CD4-positive, alpha-beta T cell treated with Interleukin-6 for 4 hours (primary cell): ENCODE measurements at places on chromosomes 3 and 15.
A peak's percentile ranks its signal among the peaks of the same experiment; 100 is the strongest.

DNA sequence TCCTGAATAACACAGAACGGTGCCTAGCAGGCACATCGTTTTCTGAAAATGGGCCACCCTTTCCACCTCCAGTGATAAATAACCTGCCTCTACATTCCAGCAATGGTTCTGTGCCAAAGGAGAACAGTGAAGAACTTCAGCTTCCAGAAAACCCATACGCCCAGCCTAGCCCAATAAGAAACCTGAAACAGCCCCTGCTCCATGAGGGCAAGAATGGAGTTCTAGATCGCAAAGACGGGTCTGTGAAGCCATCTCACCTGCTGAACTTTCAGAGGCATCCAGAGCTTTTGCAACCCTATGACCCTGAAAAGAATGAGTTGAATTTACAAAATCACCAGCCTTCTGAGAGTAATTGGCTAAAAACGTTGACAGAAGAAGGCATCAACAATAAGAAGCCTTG, 61.9 kb downstream of the CGNL1 start:
- DNase-seq = no peak

DNA sequence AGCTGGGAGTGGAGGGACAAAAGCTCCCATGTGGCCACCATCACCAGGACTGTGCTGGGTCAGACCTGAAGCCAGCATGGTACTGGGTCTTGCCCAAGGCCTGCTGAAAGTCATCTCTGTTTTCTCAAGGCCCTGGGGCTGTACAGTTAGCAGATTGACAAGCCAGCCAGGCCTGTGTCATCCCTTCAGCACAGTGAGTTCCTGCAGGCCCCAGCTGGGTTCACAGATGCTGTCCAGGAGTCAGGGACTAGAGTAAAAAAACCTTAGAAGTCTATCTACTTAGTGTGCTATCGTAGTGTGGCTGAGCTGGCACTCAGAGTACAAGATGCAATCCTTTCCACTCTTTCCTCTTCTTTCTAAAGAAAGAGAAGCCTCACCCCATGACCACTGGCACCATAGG, 246.0 kb upstream of the NAALADL2 start:
- no peak for DNase-seq

GRCh38 chr15:33526532-33526931, 215.8 kb downstream of the RYR3 start:
- DNase-seq = no peak

GRCh38 chr3:107218864-107219269, 158.4 kb upstream of the CCDC54 start:
- no peak for DNase-seq

- no peak for DNase-seq
Observed at GRCh38 chr15:64699751-64700388, 75.5 kb downstream of the RBPMS2 start.

GRCh38 chr3:105154692-105155091, 212.0 kb upstream of the ALCAM start:
- DNase-seq = no peak

- no peak for DNase-seq
Observed at GRCh38 chr3:57354768-57355167, 62.3 kb upstream of the ASB14 start.

- no peak for DNase-seq
Observed at GRCh38 chr15:91844928-91845327, 8.6 kb upstream of the SLCO3A1 start.

- no peak for DNase-seq
Observed at GRCh38 chr3:16522834-16523233, 9.3 kb upstream of the RFTN1 start.

- no peak for DNase-seq
Observed at GRCh38 chr15:51314391-51315337, 23.7 kb downstream of the CYP19A1 start.

DNA sequence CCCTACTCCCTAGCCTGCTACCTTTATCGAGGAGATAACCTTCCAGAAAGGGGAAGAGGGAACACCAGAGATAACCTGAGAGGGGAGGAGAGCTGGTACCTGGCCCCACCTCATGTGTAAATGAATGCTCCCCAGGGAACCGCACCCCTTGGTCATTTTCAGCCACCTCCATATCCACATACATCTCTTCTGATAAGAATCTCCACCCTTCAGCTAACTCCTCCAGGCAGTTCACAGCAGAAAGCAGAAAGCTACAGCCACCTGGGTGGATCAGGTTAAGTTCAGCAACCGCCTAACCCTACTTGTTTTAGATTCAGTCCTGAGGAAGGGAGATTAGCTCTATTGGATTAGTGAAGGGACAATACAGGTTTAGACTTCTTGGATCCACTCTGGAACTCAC, 38.0 kb upstream of the TIMP4 start:
- no peak for DNase-seq

GRCh38 chr15:78088773-78089080, 3.6 kb upstream of the SH2D7 start:
- DNase-seq = no peak

DNA sequence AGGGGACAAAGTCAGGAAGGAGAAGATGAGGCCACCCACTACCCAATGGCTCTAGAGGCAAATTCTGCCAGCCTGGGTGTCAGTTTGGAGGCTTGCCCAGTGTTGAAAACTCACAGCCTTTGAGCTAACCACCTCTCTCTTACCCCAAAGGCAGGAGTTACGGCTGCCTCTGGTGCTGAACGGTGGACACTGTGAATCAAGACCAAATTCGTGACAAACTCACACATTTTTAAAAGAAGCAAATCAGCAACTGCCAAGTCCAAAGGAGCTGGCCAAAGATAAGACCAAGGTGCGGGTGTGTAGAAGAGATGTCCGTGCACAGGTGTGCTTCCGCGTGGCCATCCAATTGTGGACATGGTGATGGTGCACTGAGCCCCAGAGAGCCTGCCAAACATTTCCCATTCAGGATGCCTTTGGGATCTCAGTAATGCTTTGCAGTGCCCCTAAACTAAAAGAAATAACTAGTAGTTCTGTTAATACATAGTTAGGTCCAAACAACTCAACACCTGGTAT, 74.6 kb downstream of the FAM174B start:
- DNase-seq = no peak

GRCh38 chr3:41418961-41419691, 219.8 kb downstream of the CTNNB1 start:
- no peak for DNase-seq

DNA sequence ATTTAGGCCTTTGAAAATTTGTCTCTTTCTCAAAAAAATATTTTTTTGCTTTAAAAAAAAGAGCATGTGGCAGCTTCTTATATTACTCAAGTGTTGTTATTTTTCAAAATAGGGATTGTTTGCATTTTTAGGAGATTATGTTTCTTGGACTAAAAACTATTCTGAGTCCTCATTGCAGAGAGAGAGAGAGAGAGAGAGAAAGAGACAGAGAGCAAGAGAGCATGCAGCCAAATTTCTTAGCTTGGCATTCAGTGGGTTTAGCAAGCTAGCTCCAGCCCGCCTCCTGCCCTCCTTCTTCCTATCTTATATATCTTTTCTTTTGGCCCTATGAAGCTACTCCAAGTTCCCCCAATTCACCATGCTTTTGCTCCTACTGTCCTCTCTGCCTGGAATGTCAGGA, 55.7 kb downstream of the CEMIP start:
- no peak for DNase-seq

GRCh38 chr3:159947220-159947619, 41.4 kb upstream of the IL12A start:
- DNase-seq = no peak

- no peak for DNase-seq
Observed at GRCh38 chr15:95944661-95945255, 385.7 kb upstream of the NR2F2 start.

DNA sequence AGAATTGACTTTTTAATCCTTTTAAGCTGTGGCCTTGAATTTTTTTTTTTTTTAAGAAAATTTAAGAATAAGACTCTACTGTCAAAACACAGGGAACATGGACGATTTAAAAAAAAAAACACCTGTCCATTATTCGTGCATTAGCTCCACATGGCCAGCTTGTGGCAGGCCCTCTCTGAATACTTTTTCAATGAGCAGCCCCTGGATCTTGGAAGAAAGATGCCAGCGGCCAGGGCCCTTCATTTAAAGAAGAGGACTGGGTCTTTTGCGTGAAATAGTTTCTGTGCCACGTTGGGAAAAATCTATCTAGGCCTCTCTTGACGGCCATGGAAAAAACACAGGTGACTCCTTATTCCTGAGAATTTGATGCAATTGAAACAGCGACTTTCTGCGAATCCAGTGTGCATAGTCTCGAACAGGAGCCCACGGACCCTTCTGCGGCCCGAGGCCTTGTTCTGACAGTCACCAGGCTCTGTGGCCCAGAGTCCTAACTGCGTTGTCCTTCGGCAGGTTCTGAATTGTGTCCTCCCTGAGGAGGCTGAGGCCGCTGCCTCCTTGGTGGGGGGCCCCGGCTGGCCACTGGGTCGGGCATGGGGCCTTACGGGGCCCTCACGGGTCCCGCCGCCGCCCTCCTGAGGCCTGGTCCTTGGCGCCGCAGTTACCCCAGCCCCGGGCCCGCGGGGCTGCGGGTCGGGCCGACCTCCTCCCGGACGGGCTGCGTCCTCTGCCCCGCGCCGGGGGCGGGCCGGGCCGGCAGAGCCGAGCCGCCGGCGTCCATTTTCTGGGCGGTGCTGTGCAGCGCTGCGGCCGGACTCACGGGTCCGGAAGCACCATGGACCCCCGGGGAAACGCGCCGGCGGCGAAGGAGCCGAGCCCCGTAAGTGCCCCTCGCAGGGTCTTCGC, 33.5 kb downstream of the ZBTB38 start:
- peak; percentile 59 for DNase-seq

GRCh38 chr3:197882586-197882985, 67.4 kb upstream of the RPL35A start:
- no peak for DNase-seq

GRCh38 chr3:60610441-60611112, 640.7 kb downstream of the FHIT start:
- no peak for DNase-seq

DNA sequence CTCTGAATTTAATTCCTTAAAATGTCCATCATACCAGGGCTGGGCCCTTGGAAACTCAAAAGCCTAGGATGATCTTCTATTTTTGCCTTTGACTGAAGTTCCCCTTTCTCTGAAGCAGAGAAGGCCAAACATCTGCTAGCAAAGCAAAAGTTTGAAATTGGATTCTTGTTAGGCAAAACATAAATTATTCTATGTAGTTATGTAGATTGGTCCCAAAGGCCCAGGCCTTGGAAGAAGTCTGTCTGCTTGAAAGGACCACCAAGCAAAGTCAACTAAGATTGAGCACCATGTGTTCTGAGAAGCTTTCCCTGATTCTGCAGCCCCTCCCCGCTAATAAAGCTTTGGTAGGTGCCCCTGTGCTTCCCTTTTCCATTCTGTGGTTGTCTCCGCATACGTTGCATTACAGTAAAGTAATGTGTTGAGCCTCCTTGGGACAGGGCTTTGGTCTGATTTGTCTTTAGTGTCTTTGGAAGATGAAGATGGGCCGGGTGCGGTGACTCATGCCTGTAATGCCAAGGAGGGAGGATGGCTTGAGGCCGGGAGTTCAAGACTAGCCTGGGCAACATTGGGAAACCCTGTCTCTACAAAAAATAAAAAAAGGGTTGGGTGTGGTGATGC, 56.4 kb downstream of the RPL39L start:
- DNase-seq = no peak

- no peak for DNase-seq
Observed at GRCh38 chr15:90680371-90680935, 36.7 kb upstream of the BLM start.

GRCh38 chr3:69967156-69967555, 32.4 kb upstream of the SAMMSON start:
- DNase-seq = no peak

DNA sequence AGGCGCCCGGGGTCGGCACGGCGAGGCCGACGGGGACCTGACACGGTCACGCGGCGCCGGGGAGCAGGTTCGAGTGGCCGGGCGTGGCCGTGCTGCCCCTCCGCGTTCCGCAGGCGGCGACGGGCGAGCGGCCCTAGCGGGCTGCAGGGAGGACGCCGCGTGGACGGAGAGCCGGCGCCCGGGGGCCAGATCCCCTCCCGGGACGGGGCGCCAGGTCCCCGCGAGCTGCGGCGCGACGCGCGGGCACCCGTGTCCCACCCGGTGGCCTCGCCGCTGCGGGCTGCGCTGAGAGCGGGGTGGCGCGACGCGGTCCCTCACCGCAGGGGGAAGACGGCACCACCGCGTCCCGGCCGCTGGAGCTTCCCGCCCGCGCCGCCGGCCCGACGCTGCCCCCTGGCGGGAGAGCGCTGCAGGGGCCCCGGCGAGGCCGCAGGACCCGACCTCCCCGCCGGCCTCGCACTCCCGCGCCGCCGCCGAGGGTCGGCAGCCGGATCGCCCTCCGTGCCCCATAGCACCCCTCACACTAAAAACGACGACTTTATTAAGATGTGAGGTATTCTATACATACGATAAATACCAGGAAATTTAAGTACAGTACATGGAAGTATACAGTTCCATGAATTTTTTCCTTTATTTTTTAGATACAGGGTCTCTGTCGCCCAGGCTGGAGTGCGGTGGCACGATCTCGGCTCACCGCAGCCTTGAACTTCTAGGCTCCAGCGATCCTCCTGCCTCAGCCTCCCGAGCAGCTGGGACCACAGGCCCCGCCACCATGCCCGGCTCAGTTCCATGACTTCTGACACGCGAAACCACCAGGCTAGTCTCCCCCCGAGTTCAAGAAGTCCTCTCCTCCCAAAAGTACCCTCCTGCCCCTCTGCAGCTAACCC, 1.3 kb upstream of the PIGZ start:
- peak; percentile 76 for DNase-seq

- no peak for DNase-seq
Observed at GRCh38 chr15:40959331-40960141, 6.3 kb downstream of the CHAC1 start.

DNA sequence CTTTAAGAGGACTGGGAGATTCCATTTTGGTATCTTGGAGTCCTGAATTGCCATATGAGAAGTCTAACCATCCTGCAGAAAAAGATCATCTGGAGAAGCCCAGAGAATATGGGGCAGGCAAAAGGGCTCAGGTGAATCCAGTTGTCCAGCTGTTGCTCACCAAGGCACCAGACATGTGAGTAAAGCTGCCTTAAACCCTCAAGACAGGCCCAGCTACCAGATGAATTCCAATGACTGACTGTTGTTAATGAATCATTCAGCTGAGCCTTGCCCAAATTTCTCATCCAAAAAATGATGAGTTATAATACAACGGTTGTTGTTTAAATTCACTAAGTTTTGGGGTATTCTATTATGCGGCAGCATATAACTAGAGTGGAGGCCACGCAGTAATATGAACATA, 22.0 kb upstream of the NANOGP8 start:
- DNase-seq = no peak

DNA sequence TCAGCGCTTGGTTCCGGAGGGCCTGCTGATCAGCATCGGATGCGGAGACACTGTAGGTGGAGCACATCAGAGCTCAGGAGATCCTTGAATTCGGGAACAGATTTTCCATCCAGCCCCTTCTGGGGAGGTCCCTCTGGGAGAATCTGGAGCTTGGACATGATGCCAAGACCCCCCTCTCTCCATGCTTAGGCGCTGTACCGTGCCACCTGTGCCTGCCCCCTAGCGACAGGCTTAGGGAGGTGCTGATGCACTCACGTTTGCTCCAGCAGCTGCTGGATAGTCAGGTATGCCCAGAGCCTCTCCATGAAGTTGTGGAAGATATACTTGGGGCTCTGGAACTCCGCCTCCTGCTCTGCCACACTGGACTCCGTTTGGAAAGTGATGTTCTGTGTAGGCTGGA, 9.7 kb downstream of the ITIH4 start:
- DNase-seq = peak; percentile 7

- no peak for DNase-seq
Observed at GRCh38 chr3:153055217-153055616, 106.8 kb upstream of the RAP2B start.
